ENCODE measurements at places on chromosomes 13 and 19. TPM values are rescaled to one million over a fixed set of nuclear protein-coding genes. Genes with fewer than 3 reads are reported as not detected.
A peak's percentile ranks its signal among the peaks of the same experiment; 100 is the strongest.

GRCh38 chr13:37123337-37123736 is 17.9 kb upstream of the CSNK1A1L start:
- no peak for DNase-seq

- DNase-seq, result no peak
Measured at GRCh38 chr13:113747291-113747833, 11.7 kb upstream of the TMEM255B start.

- DNase-seq, result no peak
Measured at GRCh38 chr19:38409631-38410133, 6.8 kb downstream of the FAM98C start.

Gene CCDC169
- total RNA-seq, result 0.25 TPM

- DNase-seq, result no peak
Measured at GRCh38 chr13:27311518-27312210, 41.0 kb downstream of the RASL11A start.

- DNase-seq, result no peak
Measured at GRCh38 chr19:19269952-19270694, 3.0 kb downstream of the TM6SF2 start.

DNA sequence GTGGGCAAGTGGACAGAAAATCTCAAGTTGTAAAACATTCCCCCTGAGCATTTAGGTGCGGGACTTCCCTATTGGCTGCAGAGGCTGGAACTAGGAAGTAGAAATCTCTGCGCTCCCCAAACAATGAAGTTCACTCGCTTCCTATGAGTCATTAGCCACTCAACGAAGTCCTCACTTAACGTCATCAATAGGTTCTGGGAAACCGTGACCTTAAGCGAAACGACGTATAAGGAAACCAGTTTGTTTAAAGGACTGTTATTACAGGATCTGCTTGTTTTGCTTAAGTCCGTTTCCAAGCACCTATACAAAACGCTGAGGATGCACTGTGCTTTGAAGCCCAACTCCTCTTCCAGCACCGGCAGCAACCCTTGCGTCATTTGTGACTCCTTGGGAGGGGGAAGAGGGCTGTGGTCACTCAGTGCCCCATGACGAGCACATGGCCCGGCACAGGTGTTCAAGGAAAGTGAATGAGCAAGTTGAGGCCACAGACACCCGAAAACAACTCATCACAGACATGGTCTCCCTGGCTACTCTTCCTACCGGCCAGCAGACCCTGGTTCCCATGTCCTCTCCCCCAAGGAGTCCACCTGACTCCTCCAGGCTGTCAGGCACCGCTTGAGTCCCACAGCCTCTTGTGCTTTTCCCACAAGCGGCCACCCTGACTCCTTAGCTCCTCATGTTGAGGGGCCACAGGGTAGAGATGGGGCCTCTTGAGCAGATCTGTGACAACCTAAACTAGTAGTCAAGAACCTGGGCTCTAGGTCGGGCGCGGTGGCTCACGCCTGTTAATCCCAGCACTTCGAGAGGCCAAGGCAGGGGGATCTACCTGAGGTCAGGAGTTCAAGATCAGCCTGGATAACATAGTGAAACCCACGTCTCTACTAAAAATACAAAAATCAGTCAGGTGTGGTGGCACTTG is 4.8 kb downstream of the RPS16 start:
- DNase-seq, result peak; percentile 86

Gene UFM1
- total RNA-seq, result 41.2 TPM

All from activated CD4-positive, alpha-beta memory T cell treated with anti-CD3 and anti-CD28 coated beads, Interleukin-2, amount 10 ng/mL, durations not matched to agents 7 days and 5 days (primary cell).